Fibroblast of skin of right quadriceps (primary cell): ENCODE measurements at places on chromosomes 12 and 14.
A peak's percentile ranks its signal among the peaks of the same experiment; 100 is the strongest.

GRCh38 chr14:42028607-42029006, 421.9 kb downstream of the LRFN5 start:
- no peak for DNase-seq

- no peak for DNase-seq
These were observed 272.0 kb downstream of the SSPN start for GRCh38 chr12:26467351-26467750.

DNA sequence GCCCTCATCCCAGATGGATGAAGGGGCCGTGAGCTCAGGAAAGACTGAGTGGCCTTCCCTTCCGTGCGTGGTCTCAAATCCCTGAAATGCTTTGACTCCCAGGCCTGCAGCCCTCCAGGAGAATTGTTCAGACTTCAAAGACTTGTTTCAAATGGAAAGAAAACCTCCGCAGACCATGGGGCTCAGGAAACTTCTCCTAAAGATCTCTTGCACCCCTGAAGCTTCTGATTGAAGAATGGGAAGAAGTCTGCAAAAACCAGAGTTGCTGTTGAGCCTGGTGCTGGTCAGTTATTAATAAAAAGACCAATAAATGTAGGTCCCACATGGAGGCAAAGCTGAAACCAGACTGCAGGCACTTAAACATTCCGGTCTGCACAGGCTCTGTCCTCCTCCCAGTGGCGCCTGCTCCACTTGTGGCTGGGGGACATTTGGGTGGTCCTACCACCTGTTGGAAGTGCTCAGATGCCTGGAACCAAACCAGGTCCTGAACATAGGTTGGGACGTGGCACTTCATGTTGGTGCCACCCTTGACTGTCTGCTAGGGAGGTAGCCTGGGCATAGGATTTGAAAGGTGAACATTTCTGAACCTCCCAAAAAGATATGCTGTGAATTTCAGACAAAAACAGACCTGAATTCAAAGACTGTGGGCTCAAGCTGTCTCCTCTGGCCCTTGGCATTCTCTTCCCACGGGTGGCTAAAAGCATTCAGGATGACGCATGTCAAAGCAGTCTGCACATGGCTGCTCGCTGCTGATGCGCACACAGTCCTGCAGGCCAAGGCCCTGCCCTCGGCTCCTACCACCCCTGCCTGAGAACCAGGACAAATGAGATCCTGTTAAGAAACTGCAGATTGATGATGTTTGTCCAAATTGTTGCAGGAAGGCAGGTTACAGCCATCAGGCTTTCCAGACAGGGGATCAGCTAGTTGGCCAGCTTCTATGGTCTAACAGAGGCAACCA, 36.2 kb upstream of the MEG3 start:
- no peak for DNase-seq

DNA sequence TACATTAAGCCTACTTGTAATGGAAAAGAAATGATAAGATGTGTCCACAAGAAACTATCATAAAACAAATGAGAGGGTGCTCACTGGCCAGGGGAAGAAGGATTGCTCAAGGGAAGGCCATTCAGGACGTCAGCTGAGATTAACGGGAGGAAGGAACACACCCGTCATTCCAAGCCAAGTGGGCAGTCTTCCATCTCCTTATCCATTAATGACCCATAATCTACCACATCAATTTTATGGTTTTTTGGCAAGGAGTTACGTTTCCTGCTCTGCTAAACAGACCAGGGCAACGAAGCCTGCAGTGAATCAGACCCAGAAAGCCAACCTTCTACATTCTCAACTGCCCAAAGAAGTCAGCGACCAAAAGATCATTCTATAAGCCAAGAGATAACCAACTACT, 25.1 kb downstream of the PRKAB1 start:
- DNase-seq = peak; percentile 83

DNA sequence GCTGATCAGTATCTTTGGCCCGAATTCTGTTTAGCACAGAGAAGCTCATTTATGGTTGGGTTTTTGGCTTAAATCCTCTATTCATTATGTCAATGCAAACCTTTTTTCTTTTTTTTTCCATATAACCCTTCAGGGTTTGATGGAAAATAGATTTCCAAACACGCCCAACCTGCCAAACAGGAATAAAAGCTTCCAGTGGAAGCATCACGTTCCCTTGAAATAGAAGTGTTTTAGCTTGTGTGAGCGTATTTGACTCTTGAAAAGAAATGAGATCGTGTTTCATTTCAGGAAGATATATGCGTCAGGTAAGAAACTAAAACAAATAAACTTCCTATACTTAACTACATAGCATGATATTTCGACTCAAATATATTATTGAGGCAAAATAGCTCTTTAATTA, at the start of gene PIK3C2G:
TSS of gene PIK3C2G (plus strand) at position 246 of the 400 bp plus-strand sequence. CDS start 20,564 bp downstream, outside the sequence.
- DNase-seq = no peak
